A549 treated with RU486 at 1 μM for 4 hours (cell line): ENCODE measurements at places on chromosomes 4 and X. TPM values are rescaled to one million over a fixed set of nuclear protein-coding genes. Genes with fewer than 3 reads are reported as not detected.

Gene PCDH7
- total RNA-seq = 0.03 to 0.22 TPM (median 0.10 TPM) in 5 replicates

Gene SYTL4
- total RNA-seq = 1.9 to 2.6 TPM (median 2.2 TPM) in 5 replicates

Gene MAGEE1
- total RNA-seq = 3.3 to 4.9 TPM (median 4.7 TPM) in 5 replicates

Gene CCDC120
- total RNA-seq = 2.8 to 4.2 TPM (median 3.6 TPM) in 5 replicates

Gene GAK
- total RNA-seq = 31.9 to 52.0 TPM (median 45.8 TPM) in 5 replicates

Gene GRPEL1
- total RNA-seq = 63.6 to 82.9 TPM (median 73.3 TPM) in 5 replicates

Gene DDX53
- total RNA-seq = not detected in 5 replicates

Gene CPZ
- 0.22 to 0.38 TPM (median 0.37 TPM) in 5 replicates for total RNA-seq

Gene PHEX
- 0.24 to 0.43 TPM (median 0.33 TPM) in 5 replicates for total RNA-seq

Gene FGFBP2
- total RNA-seq = not detected in 5 replicates

Gene MMRN1
- total RNA-seq = not detected in 5 replicates

Gene POU3F4
- total RNA-seq = not detected in 5 replicates

Gene TCEAL5
- total RNA-seq = not detected in 5 replicates

Gene TLR10
- total RNA-seq = 0.05 to 0.06 TPM (median 0.05 TPM) in 3 of 5 replicates, not detected in the others

Gene CXXC4
- 0.02 TPM in 2 of 5 replicates, not detected in the others for total RNA-seq

Gene SLITRK4
- not detected in 5 replicates for total RNA-seq

Gene SOWAHD
- 0.09 to 0.20 TPM (median 0.17 TPM) in 4 of 5 replicates, not detected in the other for total RNA-seq

Gene ZFP42
- total RNA-seq = 0.06 TPM in 1 of 5 replicates, not detected in the others

Gene CABS1
- total RNA-seq = not detected in 5 replicates

Gene INPP4B
- total RNA-seq = 3.2 to 7.6 TPM (median 6.7 TPM) in 5 replicates

Gene SLC9A7
- total RNA-seq = 8.0 to 12.4 TPM (median 11.5 TPM) in 5 replicates

Gene GRIA2
- total RNA-seq = not detected in 5 replicates

Gene GYG2
- total RNA-seq = 3.6 to 5.6 TPM (median 4.3 TPM) in 5 replicates

Gene ATP5ME
- total RNA-seq = 336 to 461 TPM (median 407 TPM) in 5 replicates

Gene ZFYVE28
- 1.7 to 2.5 TPM (median 2.2 TPM) in 5 replicates for total RNA-seq

Gene LRIT3
- 0.05 to 0.10 TPM (median 0.06 TPM) in 3 of 5 replicates, not detected in the others for total RNA-seq

Gene PRIMPOL
- 5.1 to 8.2 TPM (median 6.9 TPM) in 5 replicates for total RNA-seq

Gene RAB9B
- total RNA-seq = 0.03 to 0.05 TPM (median 0.03 TPM) in 3 of 5 replicates, not detected in the others

Gene AKAP14
- not detected in 5 replicates for total RNA-seq

Gene CNKSR2
- 2.4 to 3.1 TPM (median 2.6 TPM) in 5 replicates for total RNA-seq

Gene ASB11
- total RNA-seq = not detected in 5 replicates

Gene TMPRSS11A
- not detected in 5 replicates for total RNA-seq

Gene C4orf36
- 0.99 to 2.5 TPM (median 1.6 TPM) in 5 replicates for total RNA-seq

Gene NDP
- total RNA-seq = not detected in 5 replicates

Gene TMPRSS11D
- total RNA-seq = not detected in 5 replicates

Gene SLC30A9
- 17.5 to 37.7 TPM (median 26.6 TPM) in 5 replicates for total RNA-seq

Gene GPR173
- not detected in 5 replicates for total RNA-seq

Gene FAM236D
- not detected in 5 replicates for total RNA-seq

Gene AADAT
- 7.7 to 10.2 TPM (median 8.1 TPM) in 5 replicates for total RNA-seq

Gene NIPAL1
- total RNA-seq = 0.32 to 0.94 TPM (median 0.74 TPM) in 5 replicates

Gene MANBA
- 10.8 to 13.9 TPM (median 11.6 TPM) in 5 replicates for total RNA-seq

Gene HERC6
- total RNA-seq = 2.7 to 4.1 TPM (median 3.2 TPM) in 5 replicates

Gene CENPVL1
- not detected in 5 replicates for total RNA-seq

Gene SPANXN3
- not detected in 5 replicates for total RNA-seq

Gene CLTRN
- total RNA-seq = 0.66 to 0.90 TPM (median 0.75 TPM) in 5 replicates

Gene PSAPL1
- total RNA-seq = 0.03 to 0.13 TPM (median 0.08 TPM) in 5 replicates

Gene RIPPLY1
- 0.10 to 0.30 TPM (median 0.19 TPM) in 3 of 5 replicates, not detected in the others for total RNA-seq

Gene UGT2A1
- total RNA-seq = not detected in 5 replicates

Gene HTN1
- not detected in 5 replicates for total RNA-seq

Gene CACNA1F
- total RNA-seq = not detected in 5 replicates
